EL (cell line): ENCODE measurements at places on chromosomes 16 and 17.

DNA sequence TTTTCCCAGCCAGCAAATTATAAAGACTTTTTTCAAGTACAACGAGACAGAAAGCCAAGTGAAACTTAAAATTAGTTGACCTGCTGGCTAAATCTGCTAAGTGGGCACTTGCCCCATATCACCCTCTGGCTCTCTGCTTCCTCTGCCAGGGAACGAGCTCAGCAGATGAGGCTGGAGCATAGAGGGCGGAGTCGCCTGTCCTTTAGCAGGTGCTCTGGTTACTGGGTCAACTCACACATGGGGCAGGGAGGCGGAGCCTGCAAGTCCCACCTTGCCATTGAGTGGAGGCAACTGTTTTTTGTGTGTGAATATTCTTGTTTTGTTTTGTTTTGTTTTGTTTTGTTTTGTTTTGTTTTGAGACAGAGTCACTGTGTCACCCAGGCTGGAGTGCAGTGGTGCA, 62.5 kb downstream of the EMP2 start:
- no peak for DNase-seq

GRCh38 chr17:21452377-21453143, 76.4 kb downstream of the KCNJ12 start:
- peak; percentile 72 for DNase-seq

DNA sequence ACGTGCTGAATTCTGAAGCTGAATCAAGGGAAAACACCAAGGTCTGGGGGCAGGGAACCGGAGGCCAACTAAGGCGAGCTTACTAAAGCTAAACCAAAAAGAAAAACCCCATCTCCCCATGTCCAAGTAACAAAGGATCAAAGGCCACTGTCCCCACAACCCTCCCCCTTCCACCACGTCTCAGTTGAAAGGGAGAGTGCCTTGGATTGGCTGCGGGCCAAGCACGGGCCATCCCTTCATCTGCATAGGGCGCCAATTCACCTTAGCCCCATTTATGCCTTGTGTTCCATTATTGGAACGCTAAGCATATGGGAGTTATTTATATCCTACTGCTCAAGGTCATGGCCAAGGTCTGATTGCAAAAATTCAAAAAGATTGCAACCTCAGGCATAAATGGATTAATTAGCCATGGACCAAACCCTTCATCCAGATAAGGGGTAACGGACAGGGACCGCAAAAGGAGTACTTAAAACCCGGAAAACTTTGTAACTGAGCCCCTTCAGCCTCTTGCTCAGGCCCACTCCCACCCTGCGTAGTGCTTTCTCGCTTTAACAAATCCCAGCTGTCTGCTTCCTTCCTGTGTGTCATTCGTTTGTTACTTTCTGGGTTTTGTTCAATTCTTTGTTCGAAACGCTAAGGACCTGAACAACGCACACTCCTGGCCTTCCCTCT, 740 bp upstream of the ATP6V0D1 start:
- no peak for DNase-seq

- no peak for DNase-seq
These were observed 2.4 kb upstream of the VAC14 start for GRCh38 chr16:70803319-70803718.

DNA sequence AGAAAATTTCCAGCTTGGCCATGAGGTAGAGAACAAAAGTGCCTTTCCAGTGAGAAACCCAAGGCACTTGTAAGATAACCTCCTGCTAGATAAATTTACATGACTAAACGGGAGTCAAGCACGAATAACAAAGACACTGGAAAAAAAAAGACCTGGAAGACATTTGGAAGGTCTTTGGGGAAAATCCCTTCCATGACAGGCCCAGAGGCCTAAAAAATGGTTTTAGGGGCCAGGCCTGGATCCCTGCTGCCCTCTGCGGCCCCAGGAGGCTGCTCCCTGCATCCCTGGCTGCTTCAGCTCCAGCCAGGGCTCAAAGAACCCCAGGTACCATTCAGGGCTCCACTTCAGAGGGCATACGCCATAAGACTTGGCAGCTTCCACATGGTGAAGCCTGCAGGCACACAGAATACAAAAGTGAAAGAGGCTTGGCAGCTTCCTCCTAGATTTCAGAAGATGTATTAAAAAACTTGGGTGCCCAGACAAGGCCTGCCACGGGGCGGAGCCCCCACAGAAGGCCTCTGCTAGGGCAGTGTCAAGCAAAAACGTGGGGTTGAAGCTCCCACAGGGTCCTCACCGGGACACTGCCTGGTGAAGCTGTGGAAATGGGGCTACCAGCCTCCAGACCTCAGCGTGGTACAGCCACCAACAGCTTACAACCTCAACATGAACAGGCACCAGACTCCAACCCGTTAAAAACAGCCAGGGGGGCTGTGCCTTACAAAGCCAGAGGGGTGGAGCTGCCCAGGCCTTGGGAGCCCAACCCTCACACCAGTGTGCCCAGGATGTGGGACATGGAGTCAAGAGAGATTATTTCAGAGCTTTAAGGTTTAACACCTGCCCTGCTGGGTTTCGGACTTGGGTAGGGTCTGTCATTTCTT, 77.1 kb downstream of the SDK2 start:
- no peak for DNase-seq

DNA sequence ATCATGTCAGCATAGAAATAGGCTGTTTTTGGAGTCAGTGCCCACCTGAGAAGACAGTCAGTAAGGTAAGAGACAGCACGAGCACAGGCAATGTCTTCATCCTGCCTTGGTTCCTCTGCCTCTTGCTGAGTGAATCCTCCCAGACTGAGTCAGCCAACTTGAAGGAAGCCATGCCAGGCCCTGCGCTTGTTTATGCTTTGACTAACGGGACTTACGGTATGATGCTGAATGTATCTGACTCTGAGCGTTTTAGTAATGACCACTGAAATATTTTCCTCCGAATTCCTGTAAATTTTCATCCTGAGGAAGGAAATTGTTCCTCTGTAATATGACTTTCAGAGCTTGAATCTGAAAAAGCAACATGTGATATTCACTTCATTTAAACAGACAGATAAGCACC, 18.0 kb downstream of the C17orf67 start:
- peak; percentile 80 for DNase-seq

DNA sequence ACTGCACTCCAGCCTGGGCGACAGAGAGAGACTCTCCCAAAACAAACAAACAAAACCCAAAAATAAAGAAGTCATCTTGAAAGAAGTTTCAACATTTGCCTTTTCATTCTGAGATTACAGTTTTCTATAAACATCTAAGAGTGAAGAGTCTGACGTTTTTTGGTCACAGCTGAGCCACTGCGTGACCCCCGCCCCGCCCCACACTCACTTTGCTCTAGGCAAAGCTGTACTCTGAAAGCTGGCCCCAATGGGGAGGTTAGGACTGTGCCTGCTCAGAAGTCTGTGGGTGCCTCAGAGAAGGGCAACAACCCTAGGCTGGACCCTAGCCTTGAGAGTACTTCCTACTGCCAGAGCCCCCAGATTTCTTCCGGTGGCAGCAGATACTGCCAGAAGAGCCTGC, 19.3 kb downstream of the CYB5D2 start:
- DNase-seq, result no peak

DNA sequence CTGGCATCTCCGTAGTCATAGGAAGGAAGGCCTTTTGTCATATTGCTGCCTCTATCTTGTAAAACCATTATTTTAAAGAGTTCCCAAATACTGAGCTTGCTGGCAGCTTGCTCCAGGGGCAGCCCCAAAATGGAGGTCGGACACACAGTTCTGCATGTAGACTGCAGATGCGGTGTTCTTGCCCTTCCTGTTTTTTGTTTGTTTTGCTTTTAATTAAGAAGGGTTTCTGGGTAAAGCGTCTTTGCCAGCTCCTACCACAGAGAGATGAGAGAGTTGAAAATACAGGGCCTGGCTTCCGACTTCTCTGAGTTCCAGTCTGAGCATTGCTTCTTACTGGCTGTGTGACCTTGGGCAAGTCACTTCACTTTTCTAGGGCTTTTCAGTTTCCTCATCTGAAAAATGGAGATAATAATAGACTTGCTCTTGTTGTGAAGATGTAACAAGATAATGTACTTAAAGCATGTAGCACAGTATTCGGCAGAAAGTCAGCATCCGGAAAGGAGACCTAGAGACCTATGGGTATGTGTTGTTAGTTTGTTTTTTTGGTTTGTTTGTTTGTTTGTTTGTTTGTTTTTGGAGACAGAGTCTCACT, 67.8 kb upstream of the GSE1 start:
- no peak for DNase-seq

DNA sequence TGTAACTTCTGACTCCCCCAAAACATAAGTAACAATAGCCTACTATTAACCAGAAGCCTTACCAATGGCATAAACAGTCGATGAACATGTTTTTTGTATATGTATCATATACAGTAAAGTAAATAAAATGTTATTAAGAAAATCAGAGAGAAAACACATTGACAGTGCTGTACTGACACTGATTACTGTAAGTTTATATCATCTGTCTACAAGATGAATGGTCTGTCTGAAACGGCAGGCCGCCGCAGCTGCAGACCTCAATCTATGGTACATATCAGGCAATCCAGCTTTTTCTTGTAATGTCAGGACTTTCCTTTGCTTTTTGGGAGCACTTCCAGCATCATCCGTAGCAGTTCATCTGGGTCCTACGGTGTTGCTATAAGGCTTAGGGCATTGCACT, 44.2 kb upstream of the RPH3AL start:
- DNase-seq, result no peak

DNA sequence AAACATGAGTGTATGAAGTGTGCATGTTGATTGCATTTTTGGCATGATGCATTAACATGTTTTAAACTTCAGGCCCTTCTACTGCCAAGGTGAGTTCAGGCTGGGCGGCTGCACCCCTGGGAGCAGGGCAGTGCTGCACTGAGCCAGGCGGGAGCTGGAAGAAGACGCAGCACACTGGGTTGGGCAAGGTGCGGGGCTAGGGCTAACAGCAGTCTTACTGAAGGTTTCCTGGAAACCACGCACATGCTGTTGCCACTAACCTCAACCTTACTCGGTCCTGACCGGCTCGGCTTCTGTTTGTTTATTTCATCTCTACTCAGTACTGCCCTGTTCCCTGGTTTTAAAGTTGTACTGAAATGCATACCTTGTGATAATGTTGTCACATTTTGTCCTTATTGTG, 61.0 kb downstream of the MAP2K4 start:
- DNase-seq, result no peak

GRCh38 chr17:56868716-56869115, 34.8 kb downstream of the DGKE start:
- DNase-seq, result no peak

DNA sequence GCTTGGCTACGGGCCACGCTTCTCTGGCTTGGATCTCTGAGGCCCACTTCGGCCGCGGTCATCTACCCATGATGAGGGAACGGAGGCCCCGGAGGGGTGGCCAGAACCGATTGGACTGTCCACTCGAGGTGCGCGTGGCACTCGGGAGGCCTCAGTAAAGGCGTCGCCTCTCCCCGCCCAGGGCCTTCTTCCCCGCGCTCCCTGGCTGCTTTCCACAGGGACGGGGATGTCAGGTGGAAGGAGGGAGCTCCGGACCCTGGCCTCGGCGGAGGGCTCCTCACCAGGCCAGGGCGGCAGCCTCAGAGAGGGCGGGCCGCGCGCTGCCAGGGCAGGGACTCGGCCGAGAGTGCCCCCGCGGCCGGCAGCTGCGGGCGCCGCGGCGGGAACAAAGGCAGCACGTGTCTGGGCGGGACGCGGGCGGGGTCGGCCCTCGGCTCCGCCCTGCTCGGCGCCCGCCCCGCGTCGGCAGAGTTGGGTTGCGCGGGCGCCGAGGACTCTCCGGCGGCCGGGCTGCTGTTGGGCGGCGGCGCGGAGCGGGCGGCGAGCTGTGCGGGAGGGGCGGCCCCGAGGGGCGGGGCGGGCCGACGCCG, 587 bp upstream of the CDK5R1 start:
- peak; percentile 80 for DNase-seq

DNA sequence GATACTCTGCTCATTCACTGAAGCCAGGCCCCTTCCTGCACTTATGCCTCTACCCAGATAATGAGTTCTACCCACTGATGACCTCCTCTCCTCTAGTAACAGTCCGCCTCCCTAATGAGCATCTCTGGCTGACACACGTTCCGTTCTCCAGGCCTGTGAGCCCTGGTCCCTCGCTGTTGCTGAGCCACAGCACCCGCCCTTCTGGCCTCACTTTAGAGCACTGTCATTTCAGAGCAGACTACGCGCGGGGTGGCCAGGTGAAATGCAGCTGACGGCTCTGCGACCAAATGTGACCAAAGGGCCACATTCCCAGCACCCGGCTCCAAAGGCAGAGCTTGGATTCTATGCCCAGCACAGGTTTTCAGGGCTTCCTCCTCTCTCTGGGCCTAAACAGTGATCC, 13.8 kb downstream of the PSMD3 start:
- no peak for DNase-seq

DNA sequence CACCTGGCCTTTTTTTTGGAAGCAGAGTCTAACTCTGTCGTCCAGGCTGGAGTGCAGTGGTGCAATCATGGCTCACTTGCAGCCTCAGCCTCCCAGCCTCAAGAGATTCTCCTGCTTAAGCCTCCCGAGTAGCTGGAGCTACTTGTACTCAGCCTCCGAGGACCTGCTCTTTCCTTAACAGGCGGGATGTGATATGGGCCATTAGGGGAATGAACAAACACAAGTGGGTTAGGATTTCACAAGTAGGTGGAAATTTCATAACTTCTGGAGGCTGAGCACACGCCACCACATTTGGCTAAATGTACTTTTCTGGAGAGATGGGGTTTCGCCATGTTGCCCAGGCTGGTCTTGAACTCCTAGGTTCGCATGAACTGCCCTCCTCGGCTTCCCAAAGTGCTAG, 4.1 kb downstream of the PAM16 start:
- no peak for DNase-seq

- no peak for DNase-seq
These were observed 4.2 kb downstream of the CEP112 start for GRCh38 chr17:66187718-66188117.

- no peak for DNase-seq
These were observed at the start of gene C1QTNF8 for GRCh38 chr16:1096169-1097082. TSS of gene C1QTNF8 (minus strand) at chr16:1096244. CDS start at chr16:1094922, 1,322 bp downstream.
